ENCODE measurements at places on chromosomes 16 and 17.

- DNase-seq: no peak
Measured at GRCh38 chr17:68657166-68657565, 56.0 kb upstream of the FAM20A start.

DNA sequence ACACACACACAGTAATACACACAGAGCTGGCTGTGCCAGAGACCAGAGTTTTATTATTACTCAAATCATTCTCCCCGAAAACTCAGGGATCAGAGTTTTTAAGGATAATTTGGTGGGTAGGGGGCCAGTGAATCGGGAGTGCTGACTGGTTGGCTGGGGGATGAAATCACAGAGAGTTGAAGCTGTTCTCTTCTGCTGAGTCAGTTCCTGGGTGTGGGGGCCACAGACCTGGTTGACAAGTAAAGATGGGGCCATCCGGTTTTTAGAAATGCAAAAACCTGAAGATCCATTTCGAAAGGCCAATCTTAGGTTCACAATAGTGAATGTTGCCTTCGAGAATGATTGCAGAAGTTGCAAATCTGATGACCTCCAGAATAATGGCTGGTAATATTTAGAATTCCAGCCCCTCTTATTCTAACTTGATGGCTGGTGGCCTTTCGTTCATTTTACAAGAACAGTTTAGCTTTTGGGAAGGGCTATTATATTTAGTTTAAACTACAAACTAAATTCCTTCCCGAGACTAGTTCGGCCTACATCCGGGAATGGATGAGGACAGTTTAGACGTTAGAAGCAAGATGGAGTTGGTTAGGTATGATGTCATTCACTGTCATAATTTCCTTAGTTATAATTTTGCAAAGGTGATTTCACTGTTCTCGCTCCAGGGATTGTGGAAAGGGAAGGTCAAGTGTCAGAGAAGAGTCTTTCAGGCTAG, 123.2 kb downstream of the KCNJ18 start:
- no peak for DNase-seq

- peak; percentile 38 for DNase-seq
Measured at GRCh38 chr17:79420318-79421243, 190.3 kb downstream of the RBFOX3 start.

GRCh38 chr17:41404024-41404671, 6.7 kb upstream of the KRT31 start:
- peak; percentile 61 for DNase-seq

DNA sequence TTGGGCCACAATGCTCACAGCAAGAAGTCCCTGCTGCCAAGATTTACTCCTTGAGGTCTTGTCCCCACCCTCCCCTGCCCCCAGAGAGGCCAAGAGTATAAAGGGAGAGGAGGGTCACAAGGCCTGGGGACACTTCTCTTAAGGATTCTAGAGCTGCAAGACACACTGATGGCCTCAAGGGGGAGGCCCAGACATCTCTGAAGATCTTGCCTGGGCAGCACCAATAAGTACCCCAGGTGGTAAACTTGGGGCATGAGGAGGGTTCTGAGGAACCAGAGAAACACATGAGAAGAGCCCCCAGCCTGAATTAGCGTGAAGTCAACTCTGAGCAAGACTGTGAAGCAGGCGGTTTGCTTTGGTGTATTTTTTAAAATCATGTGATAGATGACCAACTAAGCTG, 26.8 kb upstream of the MTMR4 start:
- no peak for DNase-seq

DNA sequence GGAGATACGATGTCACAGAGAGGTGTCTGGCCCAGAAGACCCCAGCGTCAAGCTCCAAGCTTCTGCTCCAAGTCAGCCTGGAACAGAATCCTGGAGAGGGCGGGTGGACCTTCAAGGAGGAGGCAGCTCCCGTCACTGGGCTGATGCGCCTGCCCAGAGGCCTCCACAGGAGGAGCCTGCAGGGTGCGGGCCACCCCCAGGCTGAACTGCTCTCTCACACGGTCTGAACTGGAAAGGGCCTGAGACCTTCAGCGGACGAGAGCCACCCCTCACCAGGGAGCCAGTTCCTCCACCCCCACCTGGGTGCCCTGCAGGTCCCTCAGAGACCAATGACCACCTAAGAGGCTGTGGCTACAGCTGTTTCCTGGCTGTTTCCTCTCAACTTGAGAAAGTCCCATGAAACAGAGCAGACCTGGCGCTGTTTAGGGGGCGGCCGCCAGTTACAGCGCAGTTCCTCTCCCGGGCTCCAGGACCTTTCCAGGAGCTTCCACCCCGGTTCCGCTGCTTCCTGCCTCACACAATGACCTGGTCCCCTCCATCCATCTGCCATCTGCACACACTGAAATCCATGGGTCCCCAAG, 36.0 kb upstream of the KLHDC4 start:
- DNase-seq: no peak

DNA sequence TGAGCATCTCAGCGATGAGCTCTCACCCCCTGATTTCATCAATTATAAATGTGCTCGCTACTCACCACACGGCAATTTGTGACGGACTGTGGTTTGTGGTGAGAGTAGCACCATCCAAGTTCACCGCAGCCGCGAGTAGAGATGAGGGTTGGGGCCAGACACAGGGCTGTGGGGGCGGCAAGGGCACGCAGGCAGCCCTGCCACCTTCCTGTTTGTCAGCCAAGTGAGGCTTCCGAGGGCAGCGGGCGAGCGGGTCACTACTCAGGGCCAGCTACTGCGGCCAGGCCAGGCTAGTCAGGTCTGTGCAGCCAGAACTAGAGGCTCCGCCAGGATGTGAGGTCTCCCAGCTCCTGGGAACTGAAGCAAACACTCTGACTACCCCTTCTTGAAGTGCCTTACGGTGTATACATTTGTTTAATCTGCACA, 39.6 kb upstream of the MEOX1 start:
- DNase-seq: peak; percentile 32

DNA sequence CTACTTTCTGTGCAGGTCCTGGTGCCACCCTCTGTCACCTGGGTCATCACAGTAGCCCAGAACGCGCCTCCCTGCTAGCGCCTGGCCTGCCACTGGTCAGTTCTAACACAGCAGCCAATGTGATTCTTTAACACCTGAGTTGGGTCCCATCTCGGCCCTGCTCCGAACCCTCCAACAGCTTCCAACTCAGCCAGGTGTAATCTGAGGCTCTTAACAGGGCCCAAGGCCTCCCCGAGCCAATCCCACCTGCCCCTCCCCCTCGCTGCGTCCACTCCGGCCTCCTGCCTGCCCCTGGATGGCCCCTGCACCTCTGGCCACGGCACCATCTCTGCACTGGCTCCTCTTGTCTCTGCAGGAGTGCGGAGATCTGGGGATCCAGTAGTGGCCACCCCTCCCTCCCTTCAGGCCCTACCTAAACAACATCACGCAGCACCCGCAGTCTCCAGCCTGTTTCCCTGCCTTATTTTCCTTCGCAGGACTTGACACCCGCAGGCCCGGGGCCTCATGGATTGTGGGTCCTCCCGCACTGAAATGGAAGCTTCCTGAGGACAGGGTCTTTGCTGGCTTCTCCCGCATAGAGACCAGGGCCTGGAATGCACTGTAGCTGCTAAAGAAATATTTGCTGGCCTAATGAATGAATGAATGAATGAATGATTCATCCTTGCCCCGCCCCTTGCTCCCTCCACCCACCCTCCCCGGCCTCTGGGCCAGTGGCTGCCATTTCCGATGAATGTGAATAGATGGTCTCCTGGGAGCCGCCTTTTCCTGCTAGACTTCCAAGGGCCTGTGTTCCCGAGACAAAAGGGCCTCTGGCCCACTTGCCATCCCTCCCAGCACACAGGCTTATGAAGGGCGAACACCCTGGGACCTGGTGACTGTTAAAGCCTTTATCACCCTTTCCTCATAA, 174.8 kb upstream of the FOXF1 start:
- no peak for DNase-seq

- no peak for DNase-seq
Measured at GRCh38 chr17:29283496-29283895, 10.5 kb downstream of the NUFIP2 start.

- DNase-seq: no peak
Measured at GRCh38 chr16:2005646-2006045, 4.0 kb downstream of the ZNF598 start.

- peak; percentile 27 for DNase-seq
Measured at GRCh38 chr17:76753061-76753961, 15.4 kb downstream of the MFSD11 start.

DNA sequence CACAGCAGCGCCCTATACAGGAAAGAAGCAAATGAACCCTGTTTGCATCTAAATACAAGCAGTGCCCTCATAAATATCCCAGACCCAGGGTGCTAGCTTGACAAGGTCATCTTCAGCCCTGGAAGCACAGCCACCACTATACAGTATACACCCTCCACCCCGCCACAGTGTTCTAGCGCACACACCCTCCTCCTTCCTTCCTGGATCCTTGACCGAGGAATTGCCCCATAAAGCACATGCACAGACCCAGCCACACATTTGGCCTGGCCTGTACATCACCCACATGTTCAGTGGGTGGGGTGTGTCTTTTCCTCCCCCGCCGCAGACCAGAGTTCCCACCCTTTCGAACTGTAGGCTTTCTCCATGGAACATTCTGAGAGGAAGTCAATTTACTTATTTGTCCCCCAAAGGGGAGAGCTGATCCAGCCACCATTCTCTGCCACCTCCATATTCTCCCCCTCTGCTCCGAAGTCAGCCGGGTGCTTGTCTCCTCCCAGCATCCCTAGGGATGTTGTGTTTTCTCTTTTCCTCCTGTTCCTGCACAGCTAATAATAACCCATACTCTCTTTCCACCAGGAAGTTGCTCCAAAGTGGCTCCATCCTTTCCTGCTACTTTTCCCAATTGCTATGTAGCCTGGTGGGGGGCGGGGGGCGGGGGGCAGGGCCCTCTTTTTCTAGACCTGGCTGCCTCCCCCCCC, 6.6 kb downstream of the ABI3 start:
- DNase-seq: no peak

DNA sequence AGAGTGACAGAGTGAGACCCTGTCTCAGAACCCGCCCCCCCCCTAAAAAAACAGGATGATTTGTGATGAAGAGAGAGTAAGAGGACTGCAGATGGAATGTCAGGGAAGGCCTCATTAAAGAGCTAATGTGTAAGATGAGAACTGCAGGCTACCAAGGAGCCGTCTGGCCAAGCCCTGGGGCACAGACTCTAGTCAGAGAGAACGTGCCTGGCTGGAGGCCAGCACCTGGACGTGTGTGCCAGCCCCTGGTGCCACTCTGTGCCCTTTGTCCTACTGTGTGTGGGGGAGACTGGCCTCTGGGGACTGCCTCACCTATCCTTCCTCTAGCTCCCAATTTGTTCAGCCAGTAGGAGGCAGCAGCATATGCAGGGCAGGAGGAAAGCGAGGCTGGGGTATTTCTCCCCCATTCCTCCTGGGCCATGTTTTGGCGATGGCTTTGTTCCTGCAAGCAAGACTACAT, 37.1 kb downstream of the KNOP1 start:
- no peak for DNase-seq

DNA sequence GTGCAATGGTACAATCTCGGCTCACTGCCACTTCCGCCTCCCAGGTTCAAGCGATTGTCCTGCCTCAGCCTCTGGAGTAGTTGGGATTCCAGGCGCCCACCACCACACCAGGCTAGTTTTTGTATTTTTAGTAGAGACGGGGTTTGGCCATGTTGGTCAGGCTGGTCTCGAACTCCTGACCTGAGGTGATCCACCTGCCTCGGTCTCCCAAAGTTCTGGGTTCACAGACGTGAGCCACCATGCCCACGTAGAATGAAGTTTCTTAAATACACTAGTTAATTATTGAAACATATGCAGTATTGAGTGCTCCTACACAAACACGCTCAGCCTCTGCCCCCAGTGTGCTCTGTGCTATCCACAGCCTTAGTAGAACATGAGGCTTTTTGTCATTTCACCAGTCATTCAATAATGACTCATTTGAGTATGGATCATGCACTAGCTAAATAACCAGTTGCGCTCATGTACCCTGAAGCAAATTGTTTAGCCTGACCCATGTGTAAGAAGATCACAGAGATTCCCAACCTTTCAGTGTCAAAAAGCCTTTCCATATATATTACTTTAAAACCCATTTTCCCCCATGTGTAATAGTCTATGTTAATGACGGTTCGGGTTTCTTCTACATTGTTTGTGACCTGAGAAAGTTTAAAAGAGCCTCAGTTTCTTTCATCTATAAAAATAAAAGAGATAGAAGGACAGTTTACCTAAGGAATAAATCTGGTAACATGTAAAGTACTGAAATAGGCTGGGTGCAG, 49.7 kb downstream of the TUBD1 start:
- peak; percentile 76 for DNase-seq

- DNase-seq: peak; percentile 72
Measured at GRCh38 chr17:67421869-67422273, 44.8 kb downstream of the PITPNC1 start.

DNA sequence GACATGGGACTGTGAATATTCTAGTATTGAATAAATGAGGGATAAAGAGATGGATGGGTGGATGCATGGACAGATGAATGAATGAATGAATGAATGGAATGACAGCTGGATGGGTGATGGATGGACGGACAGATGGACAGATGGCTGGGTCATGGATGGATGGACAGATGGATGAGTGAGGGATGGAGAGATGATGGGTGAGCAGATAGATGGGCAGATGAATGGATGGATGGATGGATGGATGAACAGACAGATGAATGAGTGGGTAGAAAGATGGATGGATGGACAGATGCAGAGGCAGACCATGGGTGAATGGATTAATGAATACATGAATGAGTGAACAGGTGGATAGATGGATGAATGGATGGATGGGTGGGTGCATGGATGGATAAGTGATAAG, 96.7 kb downstream of the MYH11 start:
- no peak for DNase-seq

DNA sequence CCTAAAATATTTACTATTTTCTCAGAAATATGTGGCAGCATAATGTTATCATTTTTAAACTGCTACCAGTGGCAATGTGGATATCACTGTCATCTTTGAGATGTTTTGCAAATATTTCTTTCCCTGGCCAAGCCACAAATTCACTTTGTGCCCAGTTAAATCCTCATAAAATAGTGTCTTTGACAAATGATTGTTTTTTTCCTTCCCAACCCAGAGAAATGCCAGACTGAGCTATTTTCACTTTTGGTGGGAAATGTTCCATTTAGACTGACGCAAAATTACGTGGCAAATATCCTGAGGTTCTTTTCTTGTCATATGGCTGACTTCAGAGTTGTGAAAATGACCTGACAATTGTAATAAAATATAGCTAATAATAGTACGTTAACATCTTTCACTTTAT, 807.0 kb upstream of the SOX9 start:
- DNase-seq: no peak

DNA sequence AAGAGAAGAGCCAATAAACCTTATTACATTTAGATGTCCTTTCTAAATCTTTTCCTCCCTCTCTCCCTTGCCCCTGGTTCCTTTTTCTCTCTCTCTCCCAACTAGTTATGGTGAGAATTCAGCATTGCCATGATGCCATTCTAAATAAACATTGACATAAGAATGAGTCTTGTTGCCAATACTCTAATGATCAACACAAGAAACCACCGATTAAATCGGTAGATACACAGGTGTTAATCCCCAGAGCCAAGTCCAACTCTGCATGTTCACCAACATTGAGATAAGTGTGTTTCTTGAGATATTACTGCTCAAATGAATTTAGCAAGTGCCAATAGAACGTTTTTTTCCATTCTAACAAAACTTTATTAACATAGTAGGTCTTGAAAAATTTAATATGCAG, 412.1 kb downstream of the KCNJ2 start:
- no peak for DNase-seq
